B cell (primary cell): ENCODE measurements at places on chromosomes 2 and 18. TPM values are rescaled to one million over a fixed set of nuclear protein-coding genes. Genes with fewer than 3 reads are reported as not detected.
A peak's percentile ranks its signal among the peaks of the same experiment; 100 is the strongest.

OR6B2 gene
- not detected in 2 replicates for polyA plus RNA-seq

DNA sequence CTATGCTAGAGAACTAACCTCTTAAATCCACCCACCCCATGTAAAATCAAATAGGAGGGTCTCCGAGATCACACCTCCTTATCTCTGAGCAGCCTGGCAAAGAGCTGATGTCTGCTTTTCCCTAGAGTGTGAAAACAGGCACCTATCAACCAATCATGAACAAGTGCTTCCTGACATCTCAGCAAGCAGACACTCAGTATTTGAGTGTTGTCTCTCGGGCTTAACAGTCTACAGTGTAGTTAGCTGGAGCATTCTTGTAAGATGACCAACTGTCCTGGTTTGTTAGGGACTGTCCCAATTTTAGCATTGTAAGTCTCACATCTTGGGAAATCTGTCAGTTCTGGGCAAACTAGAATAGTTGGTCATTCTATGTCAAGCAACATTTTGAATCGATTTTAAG is 26.4 kb downstream of the MARCHF4 start:
- no peak for DNase-seq

GRCh38 chr18:59155153-59155552 is 15.5 kb downstream of the SEC11C start:
- DNase-seq: no peak

AQP12B gene
- not detected in 2 replicates for polyA plus RNA-seq

DNA sequence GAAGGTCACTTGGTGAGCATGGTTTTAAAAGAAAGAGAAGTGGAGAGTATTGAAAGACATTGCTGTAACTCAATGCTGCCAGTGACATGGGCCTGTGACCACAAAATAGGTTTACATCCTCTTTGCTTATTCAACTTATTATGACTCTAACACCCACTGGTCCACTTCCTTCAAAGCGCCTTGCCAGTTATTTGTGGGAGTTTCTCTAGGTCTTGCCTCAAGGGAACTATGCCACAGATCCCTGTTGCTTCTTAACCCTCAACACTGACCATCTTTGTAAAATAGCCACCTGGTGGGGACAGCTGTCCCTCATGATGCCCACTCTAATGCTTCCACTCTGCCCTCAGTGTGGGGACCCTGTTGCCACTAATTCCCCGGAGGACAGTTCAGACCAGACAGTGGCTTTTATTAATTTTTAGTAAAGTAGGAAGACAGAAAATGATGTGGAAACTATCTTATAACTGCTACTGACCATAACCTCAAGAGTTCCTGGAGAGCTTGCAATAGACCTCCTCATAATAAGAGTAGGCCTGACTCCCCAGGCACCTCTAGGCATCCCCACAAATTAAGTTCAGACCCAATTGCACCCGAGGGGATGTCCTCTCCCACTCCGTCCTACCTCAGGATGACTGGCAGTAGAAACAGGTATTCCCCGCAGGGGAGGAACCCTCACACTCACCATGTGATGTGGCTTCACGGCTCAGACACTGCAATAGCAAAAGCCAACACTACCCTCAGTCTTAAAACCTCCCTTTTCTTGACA is 31.3 kb upstream of the SLC25A52 start:
- DNase-seq: peak; percentile 5

GRCh38 chr2:58794103-58794502 is 553.0 kb upstream of the FANCL start:
- DNase-seq: no peak

- DNase-seq: no peak
Observed at GRCh38 chr2:131094463-131095281, 1.4 kb upstream of the FAM168B start.

APCDD1 gene
- 0.79 and 1.0 TPM in 2 replicates for polyA plus RNA-seq

CPLX4 gene
- not detected in 2 replicates for polyA plus RNA-seq

DNA sequence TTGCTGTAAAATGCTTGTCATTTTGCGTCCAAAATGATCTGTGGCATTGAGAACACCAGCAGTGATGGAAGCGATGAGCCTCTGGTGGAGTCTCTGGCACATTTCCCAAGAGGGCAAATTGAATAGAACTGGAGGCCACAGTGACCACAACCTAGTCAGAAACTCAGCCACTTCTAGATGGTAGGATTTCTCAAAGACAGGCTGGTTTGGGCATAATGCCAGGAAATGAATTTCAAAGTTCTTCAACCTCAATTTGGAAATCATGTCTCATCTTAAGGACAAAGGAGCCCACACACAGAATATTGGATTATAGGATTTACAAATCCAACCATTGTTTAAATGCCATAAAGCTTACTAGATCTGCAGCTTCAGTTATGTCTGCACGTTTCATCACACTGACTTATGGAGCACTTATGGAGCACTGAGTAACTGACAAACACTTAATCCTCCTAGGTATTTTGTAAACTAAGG is 132.1 kb downstream of the COL6A3 start:
- DNase-seq: no peak
